Activated CD4-positive, alpha-beta T cell treated with anti-CD3 and anti-CD28 coated beads, Interleukin-2, amount 10 ng/mL, durations not matched to agents 24 days and 14 days (primary cell): ENCODE measurements at places on chromosomes 6 and 20. TPM values are rescaled to one million over a fixed set of nuclear protein-coding genes. Genes with fewer than 3 reads are reported as not detected.

- DNase-seq = no peak
- H3K36me3 ChIP-seq = no peaks in the 10 kb centered on the region
- H3K27me3 ChIP-seq = peaks cover 9% of the 10 kb centered on the region
- H3K27ac ChIP-seq = no peak within 1 kb of the TSS
- H3K4me1 ChIP-seq = no peaks in the 10 kb centered on the region
Measured at GRCh38 chr6:29375191-29375590, at the start of gene OR12D3. OR12D3 (minus strand) TSS chr6:29375291; CDS start chr6:29375287, 4 bp downstream.

Gene PRDM13
- 0.05 TPM in 1 of 2 replicates, not detected in the other for total RNA-seq

- no peak overlapping the region for H3K4me3 ChIP-seq
- no peak for DNase-seq
- H3K27ac ChIP-seq = no peak overlapping the region
- H3K4me1 ChIP-seq = peaks cover 24% of the 10 kb centered on the region
- H3K36me3 ChIP-seq = peaks cover 16% of the 10 kb centered on the region
Measured at GRCh38 chr6:106634565-106634964, 5.2 kb downstream of the QRSL1 start.

Gene HLA-DMB
- total RNA-seq = 0.75 and 0.80 TPM in 2 replicates

- H3K27me3 ChIP-seq = peaks cover 29% of the 10 kb centered on the region
- no peak overlapping the region for H3K4me3 ChIP-seq
- peaks cover 13% of the 10 kb centered on the region for H3K4me1 ChIP-seq
- no peak overlapping the region for H3K27ac ChIP-seq
- H3K36me3 ChIP-seq = no peaks in the 10 kb centered on the region
Measured at GRCh38 chr6:161279677-161280415, 6.0 kb upstream of the AGPAT4 start.

- no peak overlapping the region for H3K4me3 ChIP-seq
- peaks cover 16% of the 10 kb centered on the region for H3K27me3 ChIP-seq
- no peaks in the 10 kb centered on the region for H3K36me3 ChIP-seq
Measured at GRCh38 chr20:44135012-44135412, 52.0 kb downstream of the JPH2 start.

Gene EFCAB8
- total RNA-seq = 0.33 and 0.54 TPM in 2 replicates

Gene MUCL3
- total RNA-seq = not detected in 2 replicates

DNA sequence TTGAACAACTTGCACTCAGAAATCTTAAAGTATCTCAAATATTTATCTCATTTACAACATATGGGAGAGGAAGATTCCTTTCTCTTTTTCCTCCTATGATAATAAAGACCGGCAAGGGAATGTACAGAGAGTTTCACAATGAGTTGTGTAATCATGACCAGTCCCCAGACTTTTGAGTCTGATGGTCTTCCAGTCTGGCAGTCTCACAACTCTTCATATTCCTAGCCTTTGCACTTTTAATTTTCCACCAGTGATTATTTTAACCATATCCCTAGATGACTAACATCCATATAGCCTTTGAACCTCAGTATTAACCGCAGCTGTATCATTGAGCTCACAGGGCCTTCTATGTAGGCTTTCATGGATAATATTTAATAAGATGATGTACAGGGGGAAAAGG lies 278.5 kb downstream of the KHDC1L start:
- no peaks in the 10 kb centered on the region for H3K4me1 ChIP-seq
- H3K4me3 ChIP-seq = no peak overlapping the region
- DNase-seq = no peak
- H3K27me3 ChIP-seq = no peaks in the 10 kb centered on the region
- no peaks in the 10 kb centered on the region for H3K36me3 ChIP-seq
